Thymus (tissue), 14 donors: ENCODE measurements at places on chromosomes 5 and 9.

GRCh38 chr9:135174981-135175380, 87.5 kb downstream of the OLFM1 start:
- no peak overlapping the region for H3K4me3 ChIP-seq
- H3K27ac ChIP-seq: no peak overlapping the region
- H3K36me3 ChIP-seq: no peaks in the 10 kb centered on the region
- no peaks in the 10 kb centered on the region for H3K4me1 ChIP-seq
- DNase-seq: no peak

- no peaks in the 10 kb centered on the region for H3K4me1 ChIP-seq
- no peak for DNase-seq
- no peaks in the 10 kb centered on the region for H3K27me3 ChIP-seq
- H3K36me3 ChIP-seq: no peaks in the 10 kb centered on the region
- H3K4me3 ChIP-seq: no peak overlapping the region
- H3K27ac ChIP-seq: no peak overlapping the region
Observed at GRCh38 chr9:136078024-136078423, 17.1 kb downstream of the NACC2 start.

GRCh38 chr5:40791715-40792139, 6.4 kb downstream of the PRKAA1 start:
- H3K27ac ChIP-seq: no peak overlapping the region
- H3K27me3 ChIP-seq: no peaks in the 10 kb centered on the region
- peaks cover 3% of the 10 kb centered on the region for H3K4me1 ChIP-seq
- no peak overlapping the region for H3K4me3 ChIP-seq
- DNase-seq: no peak

- DNase-seq: peak; percentile 44
- peaks cover 4% of the 10 kb centered on the region for H3K36me3 ChIP-seq
- H3K4me3 ChIP-seq: no peak overlapping the region
- no peaks in the 10 kb centered on the region for H3K27me3 ChIP-seq
- H3K27ac ChIP-seq: no peak overlapping the region
Observed at GRCh38 chr9:15642369-15642962, 89.6 kb downstream of the CCDC171 start.
